ENCODE measurements at places on chromosomes 11 and 22. TPM values are rescaled to one million over a fixed set of nuclear protein-coding genes. Genes with fewer than 3 reads are reported as not detected.

DNA sequence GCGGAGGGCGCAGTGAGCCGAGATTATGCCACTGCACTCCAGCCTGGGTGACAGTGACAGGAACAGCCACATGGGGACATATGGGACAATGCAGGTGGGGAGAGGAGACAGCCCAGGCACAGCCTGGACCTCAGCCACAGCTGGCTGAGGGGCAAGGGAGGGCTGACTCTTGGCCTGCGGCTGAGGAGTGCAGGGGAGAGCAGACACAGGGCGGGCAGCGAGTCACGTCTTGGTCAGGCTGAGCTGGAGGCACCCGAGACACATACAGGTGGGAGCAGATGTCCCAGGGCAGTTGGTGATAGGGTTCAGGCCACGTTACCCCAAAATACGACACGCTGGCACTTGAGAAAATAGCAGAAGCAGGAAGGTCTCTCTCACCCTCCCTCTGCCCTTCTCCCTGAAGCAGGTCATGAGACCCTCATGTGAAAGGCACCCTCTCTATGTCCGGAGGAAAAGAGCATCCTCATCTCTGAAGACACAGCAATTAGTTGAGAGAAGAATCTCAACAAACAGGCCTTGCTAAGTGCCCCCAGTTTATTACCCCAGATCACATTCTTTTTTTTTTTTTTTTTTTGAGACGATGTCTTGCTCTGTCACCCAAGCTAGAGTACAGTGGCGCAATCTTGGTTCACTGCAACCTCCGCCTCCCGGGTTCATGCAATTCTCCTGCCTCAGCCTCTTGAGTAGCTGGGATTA, 10.5 kb downstream of the KIAA0930 start:
- no peak for DNase-seq

DNA sequence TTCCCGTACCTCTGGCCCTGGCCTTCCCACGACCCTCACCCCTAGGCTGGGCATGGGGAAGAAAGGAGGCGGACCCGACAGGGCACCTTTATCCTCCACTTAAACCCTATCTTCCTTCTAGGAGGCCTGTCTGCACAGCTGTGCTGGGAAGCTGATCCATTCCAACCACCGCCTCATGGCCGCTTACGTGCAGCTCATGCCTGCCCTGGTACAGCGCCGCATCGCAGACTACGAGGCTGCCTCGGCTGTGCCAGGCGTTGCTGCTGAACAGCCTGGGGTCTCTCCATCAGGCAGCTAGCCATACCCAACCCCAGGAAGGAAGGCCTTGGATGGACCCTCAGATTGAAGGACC, 599 bp downstream of the TIMM10B start:
- no peak for DNase-seq

GRCh38 chr11:72781313-72782080, 12.3 kb downstream of the STARD10 start:
- DNase-seq = peak; percentile 42

GRCh38 chr11:117519590-117519989, 191.9 kb downstream of the CEP164 start:
- DNase-seq = no peak

DNA sequence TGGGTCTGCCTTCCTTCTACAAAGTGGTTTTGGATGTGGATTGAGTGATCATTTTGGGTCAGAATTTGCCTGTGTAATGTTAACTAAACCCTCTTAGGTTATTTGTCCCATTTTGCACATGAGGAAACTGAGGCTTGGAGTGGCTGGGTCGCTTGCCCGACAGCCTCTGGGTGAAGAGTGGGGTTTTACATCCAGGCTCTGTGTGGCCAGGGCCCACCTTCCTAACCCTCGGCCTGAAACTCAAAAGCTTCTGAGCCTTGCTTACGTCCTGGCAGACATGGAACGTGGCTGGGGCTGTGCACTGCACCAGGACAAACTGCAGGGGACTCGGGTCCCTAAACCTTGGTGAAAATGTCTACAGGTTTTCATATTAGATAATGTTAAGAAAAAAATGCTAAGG, 542.4 kb downstream of the TBC1D22A start:
- DNase-seq = no peak

DNA sequence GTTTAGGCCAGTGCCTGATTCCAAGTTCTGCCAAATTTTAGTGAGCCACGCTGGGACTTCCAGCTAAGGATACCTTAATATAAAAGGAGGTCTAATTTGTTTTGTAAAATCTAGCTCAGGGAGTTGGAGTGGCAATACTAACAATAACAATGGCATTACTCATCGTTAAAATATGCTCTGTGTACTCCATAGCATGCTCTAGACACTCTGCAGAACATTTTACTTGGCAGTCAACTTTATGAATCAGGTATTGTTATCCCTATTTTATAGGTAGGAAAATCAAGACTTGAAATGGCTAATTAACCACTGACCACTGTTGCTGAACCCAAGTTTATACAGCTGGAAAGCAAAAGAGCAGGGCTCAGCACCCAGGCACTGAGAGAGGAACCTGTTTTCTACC, 485.0 kb upstream of the KIRREL3 start:
- DNase-seq = no peak

DNA sequence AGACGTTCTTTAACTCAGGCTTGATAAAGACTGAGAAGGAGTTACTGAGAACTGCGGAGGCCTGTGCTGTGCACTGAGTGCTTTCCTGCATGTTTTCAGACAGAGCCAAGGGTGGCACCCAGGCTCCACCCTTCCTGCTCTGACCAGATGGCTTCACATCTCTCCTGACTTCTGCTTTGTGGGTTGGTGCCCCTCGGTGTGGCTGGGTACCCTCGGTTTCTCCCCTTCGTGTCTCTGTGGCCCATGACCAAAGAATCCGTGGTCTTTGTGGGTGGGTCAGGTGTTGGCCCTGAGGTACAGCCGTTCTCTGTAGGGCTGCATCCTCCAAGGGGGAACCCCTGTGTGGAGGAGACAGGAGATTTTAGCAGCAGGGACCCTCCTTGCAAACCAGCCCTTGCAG, 34.3 kb downstream of the GRIK4 start:
- no peak for DNase-seq

- DNase-seq = no peak
Measured at GRCh38 chr11:78343303-78343702, 74.3 kb downstream of the GAB2 start.

DNA sequence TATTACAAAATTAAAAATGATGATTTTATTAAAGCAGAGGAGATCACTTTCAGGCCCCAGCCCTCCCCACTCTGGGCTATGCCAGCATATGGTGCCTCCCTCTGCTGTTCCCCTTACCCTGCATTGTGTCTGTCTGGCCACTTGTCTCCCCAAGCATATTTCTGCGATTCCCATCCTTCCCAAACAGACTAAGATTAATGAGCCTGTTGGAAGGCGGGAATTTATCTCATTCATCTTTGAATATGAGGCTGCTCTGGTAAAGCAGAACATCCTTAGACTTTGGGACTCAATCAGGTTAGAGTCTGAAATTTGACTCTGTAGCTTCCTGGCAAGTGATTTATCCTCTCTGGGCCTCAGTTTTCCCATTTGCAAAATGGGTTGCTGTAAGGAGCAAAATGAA, 25.7 kb downstream of the AMPD3 start:
- DNase-seq = no peak

DNA sequence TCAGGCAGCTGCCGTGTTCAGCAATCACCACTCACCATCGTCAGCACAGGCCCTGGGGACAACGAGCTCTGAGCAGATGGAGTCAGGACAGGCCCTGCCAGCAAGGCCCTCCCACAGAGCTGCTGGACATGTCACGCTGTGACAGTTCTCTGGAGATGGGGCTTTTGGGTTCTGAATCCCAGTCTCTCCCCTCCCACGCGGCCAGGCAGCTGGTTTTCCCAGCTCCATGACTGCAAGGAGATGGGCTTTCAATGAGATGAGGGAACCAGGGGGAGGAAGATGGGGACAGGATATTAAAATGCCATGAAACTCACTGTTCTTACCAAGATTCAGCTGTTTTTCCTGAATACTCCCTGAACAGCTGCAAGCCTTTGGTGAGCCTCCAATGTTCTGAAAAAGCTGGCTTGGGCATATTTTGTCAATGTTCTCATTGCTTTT, 305.9 kb downstream of the BRD1 start:
- DNase-seq = no peak

DNA sequence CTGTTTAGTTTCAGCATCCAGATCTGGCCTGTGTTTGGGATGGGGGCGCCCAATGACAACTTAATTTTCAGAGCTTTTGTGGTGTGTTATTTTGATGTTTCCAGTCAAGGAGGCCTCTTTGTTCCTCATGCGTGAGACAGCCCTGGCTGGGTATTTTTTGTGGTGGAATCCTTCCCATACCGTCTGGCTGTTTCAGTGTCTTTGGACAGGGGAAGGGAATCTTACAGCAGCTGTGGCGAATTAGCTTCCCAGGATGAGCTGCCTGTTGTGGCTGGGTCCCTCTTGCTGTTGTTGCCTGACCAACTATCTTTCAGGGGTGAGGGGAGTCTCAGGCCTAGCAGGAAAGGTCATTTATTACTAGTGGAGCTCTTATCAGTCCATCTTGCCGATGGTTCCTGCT, 138.8 kb downstream of the ARHGAP20 start:
- no peak for DNase-seq

- DNase-seq = no peak
Measured at GRCh38 chr11:465896-466530, 15.9 kb downstream of the PTDSS2 start.

GRCh38 chr22:20660441-20661054, 113.4 kb upstream of the SERPIND1 start:
- DNase-seq = no peak

GRCh38 chr11:75269367-75269660, 28.7 kb downstream of the TPBGL start:
- no peak for DNase-seq

DNA sequence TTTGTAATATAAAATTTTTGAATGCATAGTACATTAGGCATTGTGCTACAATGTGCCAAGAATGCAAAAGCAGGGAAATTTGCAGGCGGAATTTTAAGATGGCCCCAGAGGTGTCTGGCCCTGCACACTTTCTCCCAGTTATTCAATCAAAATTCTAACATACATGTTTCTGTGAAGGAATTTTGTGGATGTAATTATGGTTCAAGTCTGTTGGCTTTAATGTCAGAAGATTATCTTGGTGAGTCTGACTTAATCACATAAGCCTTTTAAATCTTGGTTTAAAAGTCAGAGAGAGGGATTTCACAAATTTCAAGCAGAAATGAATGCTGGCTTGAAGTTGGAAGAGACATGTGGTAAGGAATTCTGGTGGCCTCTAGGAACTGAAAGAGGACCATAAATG, 423.4 kb upstream of the CCDC179 start:
- DNase-seq = no peak

DNA sequence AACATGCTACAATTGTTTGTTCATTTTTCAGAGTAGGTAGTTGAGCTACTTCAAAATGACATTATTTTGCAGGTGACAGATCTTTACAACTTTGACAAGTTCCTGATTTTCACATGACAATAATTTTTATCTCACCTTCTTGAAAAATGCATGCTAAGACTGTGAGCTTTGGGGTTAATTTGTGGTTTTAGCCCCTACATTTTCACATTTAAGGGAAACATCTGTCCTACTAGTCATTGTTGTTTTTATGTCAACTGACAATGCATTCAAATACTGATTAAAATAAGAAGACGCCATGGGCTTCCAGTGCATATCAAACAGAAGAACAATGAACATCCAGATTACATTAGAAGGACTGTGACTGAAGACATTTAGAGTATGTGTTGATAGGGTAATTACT, 1470.8 kb upstream of the TENM4 start:
- no peak for DNase-seq

DNA sequence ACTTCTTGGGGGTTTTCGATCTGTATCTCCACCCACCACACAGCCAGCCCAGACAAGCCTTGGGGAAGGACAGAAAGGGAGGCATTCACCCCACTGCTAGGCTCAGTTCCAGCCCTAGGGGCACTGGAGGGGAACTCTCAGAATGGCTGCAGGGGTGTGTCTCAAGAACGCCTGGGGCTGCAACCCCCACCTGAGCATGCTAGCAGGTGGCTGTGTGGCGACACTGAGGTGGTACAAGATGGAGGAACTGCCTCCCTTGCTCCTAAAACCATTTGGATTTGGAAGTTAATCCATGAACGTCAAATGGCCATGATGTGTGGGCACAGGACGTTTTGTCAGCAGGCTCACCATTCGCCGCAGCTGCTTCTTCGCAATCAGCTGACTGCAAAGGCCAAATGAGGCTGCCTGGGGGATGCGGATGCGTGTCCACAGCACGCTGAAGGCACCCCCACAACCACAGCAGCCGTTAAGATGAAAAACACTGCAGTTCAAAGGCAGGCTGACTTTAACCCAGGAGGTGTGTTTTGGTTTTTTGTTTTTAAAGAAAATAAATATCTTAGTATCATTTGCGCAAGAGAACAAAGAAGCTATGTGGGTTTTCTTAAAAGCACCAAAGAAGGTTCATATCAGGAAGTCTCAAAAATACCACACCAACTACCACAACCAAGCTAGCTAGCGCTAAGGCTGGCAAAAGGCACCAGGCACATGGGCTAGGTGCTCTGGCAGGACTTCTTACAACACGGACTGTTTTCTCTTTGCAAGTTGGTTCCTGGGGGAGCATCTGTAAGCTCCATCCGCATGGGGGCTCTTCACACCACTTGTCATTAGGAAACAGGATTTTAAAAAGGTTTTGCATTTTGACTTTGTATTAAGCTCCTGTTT, 22.2 kb upstream of the NAP1L4 start:
- DNase-seq = peak; percentile 87

- peak; percentile 69 for DNase-seq
Measured at GRCh38 chr11:77082838-77083565, 16.2 kb downstream of the CAPN5 start.

The GVQW3 gene
- 3.7 TPM for total RNA-seq

The PRR33 gene
- total RNA-seq = 0.08 TPM

The KCNE3 gene
- total RNA-seq = not detected

The NPTXR gene
- total RNA-seq = 0.91 TPM

The CDC42BPG gene
- total RNA-seq = 0.70 TPM
